ENCODE measurements at places on chromosomes 2 and 18.

- DNase-seq = no peak
Measured at GRCh38 chr2:151556121-151556520, 146.4 kb downstream of the RIF1 start.

GRCh38 chr18:5463390-5463789, 80.4 kb downstream of the EPB41L3 start:
- no peak for DNase-seq

GRCh38 chr2:28664120-28664842, 87.3 kb upstream of the PPP1CB start:
- DNase-seq = no peak

- peak; percentile 48 for DNase-seq
Measured at GRCh38 chr2:88190808-88191721, 20.9 kb downstream of the THNSL2 start.

- DNase-seq = no peak
Measured at GRCh38 chr2:99656994-99657393, 167.2 kb upstream of the REV1 start.

- DNase-seq = no peak
Measured at GRCh38 chr2:67792191-67792590, 270.6 kb downstream of the C1D start.

- no peak for DNase-seq
Measured at GRCh38 chr2:236162882-236163470, 5.2 kb downstream of the GBX2 start.

- no peak for DNase-seq
Measured at GRCh38 chr18:37571266-37571665, 5.7 kb upstream of the CELF4 start.

DNA sequence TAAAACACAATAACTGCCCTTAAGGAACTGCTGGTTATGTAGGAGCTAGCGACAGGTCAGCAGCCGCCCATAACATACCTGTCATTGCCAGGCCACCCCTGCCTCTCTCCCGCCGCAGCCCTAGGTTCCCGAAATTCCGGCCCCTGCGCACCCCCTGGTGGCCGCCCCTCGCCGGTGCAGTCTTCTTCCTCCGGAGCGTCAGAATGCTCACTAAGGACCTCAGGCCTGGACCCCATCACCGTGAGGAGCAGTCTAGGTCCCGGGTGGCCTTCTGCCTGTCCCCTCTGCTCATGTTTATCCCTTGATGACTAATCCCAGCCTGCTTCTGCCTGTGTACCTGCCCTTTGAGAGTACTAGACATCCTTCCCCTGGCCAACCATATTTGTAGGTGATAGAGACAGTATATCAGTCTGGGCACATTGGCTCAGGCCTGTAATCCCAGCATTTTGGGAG, 115.7 kb upstream of the SLC1A4 start:
- DNase-seq = peak; percentile 79

- DNase-seq = no peak
Measured at GRCh38 chr18:60861575-60861974, 471.7 kb upstream of the CDH20 start.
